ENCODE measurements at places on chromosomes 1 and 21. TPM values are rescaled to one million over a fixed set of nuclear protein-coding genes. Genes with fewer than 3 reads are reported as not detected.

Gene TSNAX
- total RNA-seq = 34.8 TPM

Gene CR1
- total RNA-seq = 0.94 TPM

Gene MYOG
- not detected for total RNA-seq

Gene NPR1
- total RNA-seq = not detected

Gene AMY1A
- total RNA-seq = not detected

Gene AJAP1
- 0.37 TPM for total RNA-seq

Gene SPRR2E
- total RNA-seq = not detected

Gene PPIE
- total RNA-seq = 36.8 TPM

GRCh38 chr1:160834945-160835565 lies 27.6 kb downstream of the CD244 start:
- no peaks in the 10 kb centered on the region for H3K27me3 ChIP-seq
- H3K4me1 ChIP-seq = peaks cover 41% of the 10 kb centered on the region
- H3K4me3 ChIP-seq = no peak overlapping the region
- peak; percentile 72 for DNase-seq
- no peaks in the 10 kb centered on the region for H3K36me3 ChIP-seq
- H3K27ac ChIP-seq = no peak overlapping the region

DNA sequence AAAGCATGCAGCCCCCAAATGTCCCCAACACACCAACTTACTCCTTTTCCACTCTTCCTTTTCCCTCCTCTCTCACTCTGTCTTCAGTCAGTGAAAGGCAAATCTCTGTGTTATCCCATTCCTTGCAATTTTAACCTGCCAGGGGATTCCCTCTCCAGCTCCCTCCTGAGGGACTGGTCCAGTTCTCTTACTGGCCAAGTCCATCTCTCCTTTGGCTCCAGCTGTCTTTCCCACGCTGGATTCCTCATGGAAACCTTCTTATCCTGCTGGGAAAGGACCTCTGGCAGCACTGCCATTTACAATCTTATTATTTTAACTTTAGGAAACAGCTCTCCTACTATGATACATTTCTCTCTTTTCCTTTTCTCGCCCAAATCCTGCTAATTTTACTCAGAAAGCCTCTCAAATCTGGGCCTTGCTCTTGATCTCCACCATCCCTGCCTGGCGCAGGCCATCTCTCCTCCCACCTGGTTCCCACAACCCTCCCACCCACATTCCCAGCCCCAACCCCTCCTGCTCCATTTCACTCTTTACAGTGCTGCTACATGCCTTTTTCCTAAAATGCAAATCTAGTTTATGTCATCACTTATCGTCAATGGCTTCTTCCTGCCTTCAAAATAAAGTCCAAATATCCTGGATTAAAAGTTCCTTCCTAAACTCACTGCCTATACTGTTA lies 72.7 kb upstream of the CNN3 start:
- no peaks in the 10 kb centered on the region for H3K4me1 ChIP-seq
- H3K27me3 ChIP-seq = no peaks in the 10 kb centered on the region
- no peaks in the 10 kb centered on the region for H3K36me3 ChIP-seq
- no peak overlapping the region for H3K27ac ChIP-seq
- DNase-seq = no peak

GRCh38 chr1:25809283-25809926 lies 9.4 kb downstream of the SELENON start:
- no peak overlapping the region for H3K27ac ChIP-seq
- no peaks in the 10 kb centered on the region for H3K27me3 ChIP-seq
- H3K36me3 ChIP-seq = peaks cover 4% of the 10 kb centered on the region
- H3K4me3 ChIP-seq = no peak overlapping the region

GRCh38 chr1:193448682-193449461 lies 262.5 kb upstream of the B3GALT2 start:
- H3K36me3 ChIP-seq = no peaks in the 10 kb centered on the region
- peaks cover 17% of the 10 kb centered on the region for H3K4me1 ChIP-seq
- peak overlapping the region; percentile 59 for H3K27ac ChIP-seq
- H3K4me3 ChIP-seq = peak overlapping the region; percentile 63
- H3K27me3 ChIP-seq = no peaks in the 10 kb centered on the region
- peak; percentile 35 for DNase-seq

- no peak overlapping the region for H3K27ac ChIP-seq
- H3K4me1 ChIP-seq = peaks cover 10% of the 10 kb centered on the region
- no peak overlapping the region for H3K4me3 ChIP-seq
- H3K36me3 ChIP-seq = no peaks in the 10 kb centered on the region
- H3K27me3 ChIP-seq = no peaks in the 10 kb centered on the region
Measured at GRCh38 chr1:1914101-1914970, 724 bp upstream of the CALML6 start.

DNA sequence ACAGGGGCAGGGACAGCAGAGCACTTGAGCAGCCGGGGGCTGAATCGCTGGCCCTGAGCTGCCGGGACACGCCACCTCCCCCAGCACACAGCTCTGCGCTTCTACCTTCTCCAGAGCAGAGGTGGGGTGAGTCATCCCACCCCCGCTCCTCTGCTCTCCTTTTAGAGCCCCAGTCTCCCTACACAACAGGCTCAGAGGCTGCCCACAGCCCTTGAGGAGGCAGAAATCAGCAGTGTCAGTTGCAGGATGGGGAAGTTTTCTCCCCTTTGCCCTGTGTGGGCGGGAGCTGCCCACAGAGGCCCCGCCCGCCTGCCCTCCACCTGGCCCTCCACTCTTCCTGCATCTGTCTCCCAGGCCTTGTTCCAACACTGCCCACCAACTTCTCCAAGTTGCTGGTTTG lies 94.6 kb downstream of the STUM start:
- peaks cover 73% of the 10 kb centered on the region for H3K36me3 ChIP-seq
- peak; percentile 61 for DNase-seq
- peak overlapping the region; percentile 74 for H3K27ac ChIP-seq
- peak overlapping the region; percentile 7 for H3K4me3 ChIP-seq

- DNase-seq = no peak
- no peak overlapping the region for H3K4me3 ChIP-seq
- no peaks in the 10 kb centered on the region for H3K27me3 ChIP-seq
- peaks cover 19% of the 10 kb centered on the region for H3K4me1 ChIP-seq
- no peaks in the 10 kb centered on the region for H3K36me3 ChIP-seq
Measured at GRCh38 chr1:225476100-225476511, 48.3 kb upstream of the LBR start.

DNA sequence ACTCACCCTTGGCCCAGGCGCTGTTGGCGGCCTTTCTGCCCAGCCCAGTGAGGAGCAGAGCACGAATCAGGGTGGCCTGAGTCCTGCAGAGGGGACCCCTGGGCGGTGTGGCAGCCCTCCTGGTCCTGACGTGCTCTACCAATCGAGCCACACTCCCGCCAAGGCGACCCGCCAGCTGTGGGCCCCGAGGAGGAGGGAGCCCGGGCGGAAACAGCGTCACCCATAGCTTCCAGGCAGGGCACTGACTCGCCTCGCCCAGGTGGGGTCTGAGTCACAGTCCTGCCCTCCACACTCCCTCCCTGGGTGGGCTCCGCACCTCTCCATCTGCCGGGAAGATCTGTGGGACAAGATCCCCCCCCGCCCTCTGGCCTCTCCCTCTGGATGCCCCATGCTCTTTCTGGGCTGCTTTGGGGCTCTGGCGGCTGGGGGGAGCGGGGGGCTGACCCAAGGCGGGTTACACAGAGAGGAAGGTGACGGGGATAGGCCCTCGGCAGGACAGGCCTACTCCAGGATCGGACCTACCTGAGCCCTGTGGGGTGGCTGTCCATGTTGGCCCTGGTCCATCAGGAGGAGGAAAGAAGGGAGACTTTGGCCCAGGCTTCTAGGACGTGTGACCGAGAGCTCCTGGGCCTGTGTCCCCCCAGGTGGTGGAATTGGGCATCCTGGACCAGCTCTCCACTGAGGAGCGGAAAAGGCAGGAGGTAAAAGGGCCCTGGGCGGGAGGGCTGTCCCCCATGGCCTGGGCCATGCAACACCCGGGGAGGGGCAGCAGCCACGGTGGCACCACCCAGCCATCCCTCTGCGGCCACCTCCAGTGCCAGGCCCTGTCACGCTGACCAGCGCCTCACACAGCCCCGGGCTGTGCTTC lies 14.0 kb downstream of the ARHGEF16 start:
- H3K4me3 ChIP-seq = no peak overlapping the region
- H3K4me1 ChIP-seq = no peaks in the 10 kb centered on the region
- H3K36me3 ChIP-seq = no peaks in the 10 kb centered on the region
- no peaks in the 10 kb centered on the region for H3K27me3 ChIP-seq
- no peak for DNase-seq

DNA sequence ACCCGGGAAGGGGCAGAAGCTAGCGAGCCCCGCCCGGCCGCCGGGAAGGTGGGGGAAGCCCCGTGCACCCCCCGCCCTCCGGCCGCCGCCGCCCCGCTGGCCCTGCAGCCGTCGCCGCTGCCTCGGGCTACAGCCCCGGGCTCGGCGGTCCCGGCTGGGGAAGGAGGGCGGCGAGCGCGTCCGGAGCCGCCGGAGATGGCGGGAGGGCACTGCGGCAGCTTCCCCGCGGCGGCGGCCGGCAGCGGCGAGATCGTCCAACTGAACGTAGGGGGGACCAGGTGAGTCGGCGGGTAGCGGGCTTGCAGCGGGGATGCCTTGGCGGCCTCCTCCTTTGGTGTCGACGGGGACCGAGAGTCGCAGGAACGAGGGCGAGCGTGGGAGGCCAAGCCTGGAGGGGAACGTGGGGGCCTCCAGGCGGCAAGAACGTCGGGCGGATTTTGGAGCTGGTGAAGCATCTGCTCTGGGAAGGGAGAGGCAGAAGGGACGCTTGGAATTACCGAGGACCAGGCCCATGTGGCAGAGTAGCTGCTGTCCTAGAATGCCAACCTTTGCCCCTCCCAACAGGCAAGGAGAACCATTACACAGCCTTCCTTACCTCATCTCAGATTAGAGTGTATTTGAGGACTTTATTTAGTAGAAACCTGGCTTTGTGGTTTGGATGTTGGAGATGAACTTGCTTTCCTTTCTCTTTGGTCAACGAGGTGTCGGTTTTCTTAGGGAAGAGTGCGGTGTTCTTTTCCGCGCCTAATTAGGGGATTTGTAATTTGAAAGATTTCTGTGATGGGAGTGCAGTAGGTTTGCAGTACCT lies 591 bp downstream of the KCTD3 start:
- no peak overlapping the region for H3K27ac ChIP-seq
- H3K27me3 ChIP-seq = peaks cover 15% of the 10 kb centered on the region
- H3K4me3 ChIP-seq = peak overlapping the region; percentile 51
- no peak for DNase-seq
- no peaks in the 10 kb centered on the region for H3K36me3 ChIP-seq

Data from CD4-positive, CD25-positive, alpha-beta regulatory T cell (primary cell).